HCEC 1CT (cell line): ENCODE measurements at places on chromosomes 6 and 20.

DNA sequence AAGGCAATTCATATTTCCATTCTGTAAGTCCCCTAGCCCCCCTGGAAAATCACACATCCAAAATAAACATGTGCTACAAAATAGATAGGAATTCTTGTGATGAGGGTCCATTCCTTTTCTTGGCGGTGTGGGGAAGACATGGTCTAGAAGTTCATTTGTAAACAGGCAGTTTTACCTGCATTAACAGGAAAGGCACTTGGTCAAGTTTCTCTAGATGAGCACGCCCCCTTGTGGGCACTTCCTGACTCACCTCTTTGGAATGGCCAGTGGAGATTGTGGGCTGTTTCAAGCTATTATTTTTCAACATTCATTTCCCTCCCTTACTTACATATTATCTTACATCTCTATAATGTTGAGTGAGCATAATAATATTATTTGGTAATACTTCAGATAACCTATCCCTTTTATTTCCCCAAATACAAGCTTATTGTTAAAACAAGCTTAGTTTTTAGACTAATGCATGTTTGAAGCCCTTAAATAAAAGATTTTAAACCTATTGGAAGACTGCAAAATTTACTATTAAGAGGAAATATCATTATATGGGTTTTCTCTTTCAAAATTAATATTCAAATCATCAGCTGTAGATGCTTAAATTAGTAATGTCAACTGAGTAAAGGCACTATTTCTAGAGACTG is 92.1 kb downstream of the TASP1 start:
- peak; percentile 56 for DNase-seq

- no peak for DNase-seq
These were observed 167.1 kb upstream of the ZNF337 start for GRCh38 chr20:25863536-25864325.

DNA sequence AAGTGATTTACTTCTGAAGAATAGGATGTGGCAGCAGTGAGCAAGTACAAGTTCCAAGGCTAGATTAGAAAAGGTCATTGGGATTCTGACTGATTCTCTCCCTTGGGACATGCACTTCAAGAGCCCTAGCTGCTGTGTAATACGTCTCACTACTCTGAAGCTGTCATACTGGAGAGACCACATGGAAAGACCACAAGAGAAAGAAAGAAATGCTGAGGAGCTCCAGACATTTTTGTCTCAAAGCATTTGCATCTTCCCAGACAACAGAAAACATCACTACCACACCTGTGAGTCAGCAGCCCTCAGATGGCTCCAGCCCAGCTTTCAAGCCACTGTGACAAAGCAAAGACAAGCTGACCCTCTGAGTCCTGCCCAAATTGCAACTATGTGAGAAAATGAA is 20.7 kb downstream of the TENT5A start:
- no peak for DNase-seq

GRCh38 chr6:10886691-10887502 is at the start of gene SYCP2L:
Gene SYCP2L, plus strand, starts transcription at chr6:10887052. Its CDS starts 75 bp downstream, at chr6:10887127.
- DNase-seq, result no peak

- DNase-seq, result no peak
These were observed 58.3 kb upstream of the GGTLC1 start for GRCh38 chr20:24046888-24047287.

DNA sequence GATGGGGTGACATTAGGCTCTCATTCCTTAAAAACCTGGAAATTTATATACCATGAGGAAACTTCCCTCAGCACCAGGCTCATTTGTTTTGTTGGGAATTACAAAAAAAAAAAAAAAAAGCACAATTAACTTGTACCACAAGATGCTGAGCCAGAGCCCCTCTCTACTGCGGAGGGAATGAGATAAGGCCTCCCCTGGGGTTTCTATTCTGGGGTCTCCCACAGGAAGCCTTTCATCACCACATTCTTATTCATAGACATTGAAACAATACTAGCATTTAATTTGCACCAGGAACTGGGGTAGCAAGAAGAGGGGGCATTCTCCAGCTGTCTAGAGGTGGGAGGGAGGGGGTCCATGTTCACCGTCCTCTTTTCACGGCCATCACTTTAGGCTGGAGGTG is 23.0 kb upstream of the RPS6KA2 start:
- DNase-seq, result no peak

GRCh38 chr6:161188547-161189465 is 85.1 kb downstream of the AGPAT4 start:
- no peak for DNase-seq

DNA sequence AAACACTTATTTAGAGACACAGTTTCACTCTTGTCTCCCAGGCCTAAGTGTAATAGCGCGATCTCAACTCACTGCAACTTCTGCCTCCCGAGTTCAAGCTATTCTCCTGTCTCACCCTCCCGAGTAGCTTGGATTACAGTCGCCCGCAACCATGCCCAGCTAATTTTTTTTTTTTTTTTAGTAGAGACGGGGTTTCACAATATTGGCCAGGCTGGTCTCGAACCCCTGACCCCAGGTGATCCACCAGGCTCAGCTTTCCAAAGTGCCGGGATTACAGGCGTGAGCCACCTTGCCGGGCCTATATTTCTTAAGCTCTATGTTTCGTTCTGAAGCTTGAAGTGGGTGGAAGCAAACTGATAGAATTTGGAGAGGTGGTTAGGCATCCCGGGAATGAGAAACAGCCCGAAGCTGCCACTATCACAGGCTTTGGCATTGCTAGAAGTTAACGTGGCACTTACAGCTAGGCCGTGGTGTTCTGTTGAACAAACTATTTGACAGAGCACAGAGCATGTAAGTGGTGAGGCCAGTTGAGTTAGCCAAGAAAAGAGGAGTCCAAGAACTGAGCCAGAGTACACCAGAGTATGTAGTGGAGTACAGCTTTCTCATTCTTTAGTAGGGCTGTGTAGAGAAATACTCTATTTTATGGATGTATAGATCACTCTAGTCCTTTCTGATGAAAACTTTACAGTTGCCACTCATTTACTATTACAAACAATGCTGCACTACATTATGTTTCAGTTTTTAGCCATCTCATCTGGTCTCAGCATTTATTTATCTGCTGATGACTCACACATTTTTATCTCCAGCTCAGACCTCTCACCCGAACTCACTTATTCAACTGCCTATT is 62.0 kb upstream of the HFE start:
- peak; percentile 86 for DNase-seq

DNA sequence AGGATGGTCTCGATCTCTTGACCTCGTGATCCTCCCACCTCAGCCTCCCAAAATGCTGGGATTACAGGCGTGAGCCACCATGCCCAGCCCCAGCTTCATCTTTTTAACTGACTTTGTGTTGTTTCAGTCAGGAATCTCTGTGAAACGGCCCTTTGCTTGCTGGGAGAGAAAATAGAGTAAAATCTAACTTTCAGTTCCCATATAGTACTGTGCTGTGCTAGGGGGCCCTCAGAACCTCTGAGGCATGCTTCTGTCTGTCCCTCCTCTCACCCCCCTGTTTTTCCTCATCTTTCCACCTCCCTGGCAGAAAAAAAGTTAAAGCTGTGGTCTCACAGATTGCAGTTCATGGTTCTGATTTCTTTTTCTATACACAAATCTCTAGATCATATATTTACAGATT is 48.4 kb downstream of the LRP11 start:
- no peak for DNase-seq

DNA sequence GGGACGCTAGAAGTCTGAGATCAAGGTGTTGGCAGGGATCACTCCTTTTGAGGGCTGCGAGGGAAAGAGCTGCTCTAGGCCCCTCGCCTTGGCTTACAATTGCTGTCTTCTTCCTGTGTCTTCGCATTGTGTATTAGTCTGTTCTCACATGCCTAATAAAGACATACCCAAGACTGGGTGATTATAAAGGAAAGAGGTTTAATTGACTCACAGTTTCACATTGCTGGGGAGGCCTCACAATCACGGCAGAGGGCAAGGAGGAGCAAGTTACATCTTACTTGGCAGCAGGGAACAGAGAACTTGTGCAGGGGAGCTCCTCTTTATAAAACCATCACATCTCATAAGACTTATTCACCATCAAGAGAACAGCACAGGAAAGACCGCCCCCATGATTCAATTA is 102.5 kb upstream of the ASF1A start:
- no peak for DNase-seq

- DNase-seq, result no peak
These were observed 21.5 kb downstream of the NOL4L start for GRCh38 chr20:32563311-32564272.

- DNase-seq, result peak; percentile 39
These were observed 478.8 kb downstream of the CD83 start for GRCh38 chr6:14596410-14596809.

- DNase-seq, result peak; percentile 21
These were observed 5.6 kb upstream of the RPS21 start for GRCh38 chr20:62381202-62381797.

GRCh38 chr6:56838016-56838555 is 116.8 kb upstream of the BEND6 start:
- no peak for DNase-seq

DNA sequence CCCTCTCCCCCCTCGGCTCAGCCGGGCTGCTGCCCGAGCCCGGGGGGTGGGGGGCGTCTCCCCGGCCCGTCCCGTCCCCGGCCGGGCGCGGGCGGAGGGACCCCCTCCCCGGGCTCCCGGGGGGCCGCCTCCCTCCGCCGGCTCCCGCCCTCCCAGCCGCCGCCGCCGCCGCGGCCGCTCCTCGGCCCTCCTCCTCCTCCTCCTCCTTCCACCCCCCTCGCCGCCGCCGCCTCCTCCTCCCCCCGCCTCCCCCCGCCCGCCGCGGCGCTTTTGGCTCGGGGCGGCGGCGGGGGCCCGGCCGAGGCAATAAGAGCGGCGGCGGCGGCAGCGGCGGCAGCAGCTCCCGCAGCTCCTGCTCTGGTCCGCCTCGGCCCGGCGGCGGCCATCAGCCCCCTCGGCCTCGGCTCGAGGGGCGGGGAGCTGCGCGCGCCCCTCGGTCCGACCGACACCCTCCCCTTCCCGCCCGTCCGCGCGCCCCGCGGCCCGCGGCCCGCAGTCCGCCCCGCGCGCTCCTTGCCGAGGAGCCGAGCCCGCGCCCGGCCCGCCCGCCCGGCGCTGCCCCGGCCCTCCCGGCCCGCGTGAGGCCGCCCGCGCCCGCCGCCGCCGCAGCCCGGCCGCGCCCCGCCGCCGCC is 38.7 kb downstream of the GNAS start:
- DNase-seq, result peak; percentile 56

DNA sequence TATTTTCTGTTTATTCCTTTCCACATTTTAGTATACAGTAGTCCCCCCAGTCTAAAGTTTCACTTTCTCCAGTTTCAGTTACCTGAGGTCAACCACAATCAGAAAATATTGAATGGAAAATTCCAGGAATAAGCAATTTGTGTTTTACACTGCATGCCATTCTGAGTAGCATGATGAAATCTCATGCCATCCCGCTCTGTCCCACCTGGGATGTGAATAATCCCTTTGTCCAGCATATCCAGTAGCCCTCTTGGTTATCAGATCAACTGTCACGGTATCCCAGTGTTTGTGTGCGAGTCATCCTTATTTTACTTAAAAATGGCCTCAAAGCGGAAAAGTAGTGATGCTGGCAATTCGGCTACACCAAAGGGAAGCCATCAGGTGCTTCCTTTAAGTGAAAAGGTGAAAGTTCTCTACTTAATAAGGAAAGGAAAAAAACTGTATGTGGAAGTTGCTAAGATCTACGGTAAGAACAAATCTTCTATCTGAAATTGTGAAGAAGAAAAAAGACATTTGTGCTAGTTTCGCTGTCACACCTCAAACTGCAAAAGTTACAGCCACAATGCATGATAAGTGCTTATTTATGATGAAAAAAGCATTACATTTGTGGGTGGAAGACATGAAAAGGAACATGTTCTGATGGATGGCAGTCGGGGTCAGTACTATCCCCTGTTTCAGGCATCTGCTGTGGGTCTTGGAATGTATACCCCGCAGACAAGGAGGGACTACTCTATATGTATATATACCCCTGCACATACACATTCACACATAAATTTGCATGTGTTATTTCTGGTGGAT is 11.3 kb downstream of the NOX3 start:
- DNase-seq, result no peak

DNA sequence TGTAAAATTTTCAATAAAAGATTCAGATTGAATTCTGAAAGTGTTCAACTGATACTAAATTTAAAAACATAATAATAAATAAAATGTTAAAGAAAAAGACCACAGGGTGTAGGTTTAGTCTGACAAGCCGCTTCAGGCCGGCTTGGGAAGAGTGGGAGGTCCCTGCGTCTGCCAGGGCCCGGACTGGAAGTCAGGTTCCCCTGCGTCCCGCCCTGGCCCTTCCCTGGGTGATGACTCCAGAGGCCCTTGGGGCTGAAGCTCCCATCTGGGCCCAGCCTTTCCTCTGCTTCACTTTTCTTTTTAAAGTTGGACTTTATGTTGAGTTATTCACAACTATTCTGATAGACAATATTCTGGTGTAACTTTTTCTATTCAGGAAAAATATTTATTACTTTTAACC is 93.3 kb downstream of the SMOC2 start:
- DNase-seq, result no peak

- DNase-seq, result no peak
These were observed 5.2 kb downstream of the MAFB start for GRCh38 chr20:40683894-40684268.

DNA sequence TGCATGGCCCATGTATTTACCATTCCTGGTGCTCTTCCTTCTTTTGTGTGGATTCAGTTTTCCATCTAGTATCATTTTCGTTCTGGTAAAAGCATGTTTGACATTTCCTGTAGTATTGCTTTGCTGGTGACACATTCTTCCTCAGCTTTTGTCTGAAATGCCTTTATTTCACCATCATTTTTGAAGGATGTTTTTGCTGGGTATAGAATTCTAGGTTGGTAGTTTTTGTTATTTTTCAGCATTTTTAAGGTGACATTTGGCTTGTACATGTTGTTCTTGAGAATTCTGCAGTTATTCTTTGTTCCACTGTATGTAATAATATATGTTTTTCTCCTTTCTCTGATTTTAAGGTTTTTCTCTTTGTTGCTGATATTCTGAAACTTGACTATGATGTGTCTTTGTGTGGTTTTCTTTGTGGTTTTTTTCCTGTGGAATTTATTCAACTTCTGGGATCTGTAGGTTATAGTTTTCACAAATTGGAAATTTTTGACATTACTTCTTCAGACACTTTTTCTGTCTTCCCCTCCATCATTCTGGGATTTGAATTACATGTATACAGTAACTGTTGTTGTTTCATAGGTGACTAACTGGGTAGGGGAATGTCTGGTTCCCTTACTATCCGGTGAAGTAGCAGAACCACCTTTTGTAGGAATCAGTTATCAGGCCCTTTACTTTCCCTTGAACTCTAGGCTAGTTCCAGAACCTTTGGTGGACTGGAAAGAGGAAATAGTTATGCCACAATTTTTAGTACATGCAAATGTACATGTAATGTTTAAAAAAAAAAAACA is 30.2 kb downstream of the SNX9 start:
- no peak for DNase-seq

DNA sequence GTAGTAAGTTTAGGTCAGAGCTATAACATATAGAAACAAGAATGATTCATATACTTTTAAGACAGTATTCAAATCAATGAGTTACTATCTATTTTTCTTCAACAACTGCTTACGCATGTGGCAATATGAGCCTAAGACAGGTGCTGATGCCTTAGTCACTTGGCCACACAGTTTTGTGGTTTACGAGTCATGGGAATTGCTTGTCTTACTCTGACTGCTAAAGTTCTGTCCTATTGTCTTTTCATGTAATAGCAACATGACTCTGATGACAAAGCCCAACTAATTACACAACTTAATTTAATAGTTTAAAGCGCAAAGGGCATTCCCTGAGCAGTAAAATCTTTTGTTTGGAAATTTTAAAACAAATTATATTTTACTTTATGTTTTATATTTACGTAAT is 159.3 kb upstream of the CENPW start:
- peak; percentile 88 for DNase-seq

- DNase-seq, result no peak
These were observed 10.4 kb upstream of the SUMO4 start for GRCh38 chr6:149389509-149390297.

GRCh38 chr6:132789396-132789776 is 9.1 kb downstream of the SLC18B1 start:
- DNase-seq, result no peak

- no peak for DNase-seq
These were observed 49.7 kb downstream of the SLC22A23 start for GRCh38 chr6:3406891-3407809.
